ENCODE measurements at places on chromosomes 1 and 21.
A peak's percentile ranks its signal among the peaks of the same experiment; 100 is the strongest.

DNA sequence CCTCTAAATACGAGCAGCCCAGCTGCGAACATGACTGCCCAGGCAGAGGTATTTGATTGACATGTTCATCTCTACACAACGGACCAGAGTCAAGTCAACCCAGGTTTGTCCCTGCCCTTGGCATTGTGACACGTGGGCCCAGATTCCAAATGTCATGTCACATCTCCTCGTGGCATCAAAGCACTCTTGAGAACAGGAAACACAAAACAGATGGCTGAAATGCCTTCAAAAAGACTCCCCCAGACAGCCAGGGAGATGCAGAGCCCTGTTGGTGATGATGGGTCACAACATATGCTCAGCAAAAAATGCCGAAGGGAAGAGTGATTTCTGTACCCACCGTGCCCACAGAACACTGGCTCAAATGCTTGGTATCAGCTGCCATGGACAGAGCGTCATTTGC is 337.8 kb upstream of the DAB1 start:
- no peak overlapping the region for H3K4me3 ChIP-seq
- no peak overlapping the region for H3K27ac ChIP-seq
- H3K27me3 ChIP-seq, result no peaks in the 10 kb centered on the region
- H3K4me1 ChIP-seq, result no peaks in the 10 kb centered on the region
- no peaks in the 10 kb centered on the region for H3K36me3 ChIP-seq

DNA sequence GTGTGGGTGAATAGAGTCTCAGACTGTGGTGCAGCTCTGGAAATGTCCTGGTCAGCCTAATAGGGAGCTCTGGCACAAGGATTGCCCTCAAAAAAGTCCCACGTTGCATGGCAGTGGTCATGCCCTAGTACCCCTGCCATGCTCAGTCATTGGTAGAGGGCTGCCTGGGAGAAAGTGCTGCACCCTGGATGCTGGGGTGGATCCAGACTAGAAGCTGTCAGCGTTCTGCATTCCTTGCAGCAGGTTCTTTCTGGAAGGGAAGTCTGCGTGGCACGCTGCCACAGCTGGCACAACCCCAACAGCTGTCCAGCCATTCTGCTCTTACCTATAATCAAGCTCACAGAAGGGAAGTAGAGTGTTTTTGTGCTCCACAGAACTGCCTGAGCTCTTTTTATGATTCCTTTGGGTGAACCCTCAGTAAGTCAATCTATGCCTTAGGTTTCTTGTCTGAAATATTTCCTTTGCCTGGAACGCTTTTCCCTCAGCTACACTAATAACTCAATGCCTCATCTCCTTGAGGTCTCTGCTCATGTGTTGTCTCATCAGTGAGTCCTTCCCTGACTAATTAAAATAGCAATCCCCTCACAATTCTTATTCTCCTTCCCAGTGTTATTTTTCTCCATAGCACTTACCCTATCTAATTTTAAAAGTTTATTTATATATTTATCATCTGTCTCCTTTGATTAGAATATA is 61.5 kb upstream of the JAK1 start:
- no peaks in the 10 kb centered on the region for H3K27me3 ChIP-seq
- H3K4me3 ChIP-seq, result no peak overlapping the region
- no peak for DNase-seq
- no peak overlapping the region for H3K27ac ChIP-seq
- H3K4me1 ChIP-seq, result peaks cover 8% of the 10 kb centered on the region

- no peak overlapping the region for H3K4me3 ChIP-seq
- peaks cover 84% of the 10 kb centered on the region for H3K36me3 ChIP-seq
- H3K27me3 ChIP-seq, result no peaks in the 10 kb centered on the region
These were observed 122.9 kb upstream of the KRTAP19-8 start for GRCh38 chr21:31161157-31161556.

DNA sequence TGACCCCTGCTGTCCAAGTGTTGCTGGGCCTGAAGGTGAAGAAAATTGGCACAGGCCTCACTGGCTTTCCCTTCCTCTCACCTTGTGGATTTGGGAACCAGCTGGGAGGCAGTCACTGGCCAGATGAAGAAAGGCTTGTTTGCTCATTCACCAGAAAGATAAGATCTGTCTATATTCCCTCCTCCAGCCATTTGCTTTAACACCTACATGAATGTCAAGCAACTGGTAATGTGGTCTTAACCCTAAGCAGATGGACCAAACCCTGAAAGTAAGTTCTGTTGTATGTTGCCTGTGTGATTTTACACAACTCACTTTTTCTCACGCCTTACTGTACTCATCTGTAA is 10.3 kb upstream of the SRRM1 start:
- no peak for DNase-seq
- H3K27me3 ChIP-seq, result peaks cover 10% of the 10 kb centered on the region

DNA sequence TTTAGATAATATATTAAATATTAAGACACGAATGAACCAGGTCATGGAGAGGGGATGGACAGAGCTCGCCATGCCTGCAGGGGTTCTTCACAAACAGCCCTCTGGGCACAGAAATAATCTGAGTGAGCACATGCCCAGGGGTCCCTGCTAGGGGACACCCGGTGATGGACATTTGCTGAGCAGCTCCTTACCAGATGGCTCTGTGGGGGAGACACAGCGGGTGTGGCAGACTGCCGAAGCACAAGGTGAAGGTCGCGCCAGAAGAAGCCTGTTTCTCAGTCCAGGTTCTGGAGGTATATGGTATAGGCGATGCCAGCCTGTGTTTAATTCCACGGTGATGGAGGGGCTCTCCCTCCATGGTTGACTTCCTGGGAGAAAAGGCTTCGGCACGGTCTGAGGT is 9.6 kb downstream of the TRABD2B start:
- no peaks in the 10 kb centered on the region for H3K36me3 ChIP-seq
- H3K27me3 ChIP-seq, result peaks cover 60% of the 10 kb centered on the region
- DNase-seq, result no peak
- peaks cover 6% of the 10 kb centered on the region for H3K4me1 ChIP-seq
- no peak overlapping the region for H3K4me3 ChIP-seq
- H3K27ac ChIP-seq, result no peak overlapping the region

- no peak overlapping the region for H3K27ac ChIP-seq
- H3K27me3 ChIP-seq, result peaks cover 37% of the 10 kb centered on the region
- no peaks in the 10 kb centered on the region for H3K36me3 ChIP-seq
- H3K4me3 ChIP-seq, result no peak overlapping the region
These were observed 4.4 kb downstream of the TGFB2 start for GRCh38 chr1:218349348-218350034.

DNA sequence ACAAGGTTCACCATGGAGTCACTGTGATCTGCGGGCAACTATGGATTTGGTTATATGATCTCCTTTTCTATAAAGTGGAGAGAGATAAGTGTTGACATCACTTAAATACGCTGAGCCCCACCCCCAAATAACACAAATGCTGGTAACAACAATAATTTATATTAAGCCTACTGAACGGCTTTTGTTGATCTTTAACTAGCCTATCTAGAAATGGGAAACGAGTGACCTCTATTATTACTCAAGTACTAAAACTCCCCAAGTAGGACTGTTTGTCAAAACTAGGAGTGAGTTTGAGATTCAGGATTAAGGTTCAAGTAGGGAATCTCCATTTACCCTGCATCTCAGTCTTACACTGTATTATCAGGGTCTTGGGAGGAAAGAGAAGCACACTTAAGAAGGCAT is 52.2 kb downstream of the MAP3K7CL start:
- H3K36me3 ChIP-seq, result no peaks in the 10 kb centered on the region
- peak overlapping the region; percentile 91 for H3K27ac ChIP-seq
- H3K27me3 ChIP-seq, result no peaks in the 10 kb centered on the region
- no peak overlapping the region for H3K4me3 ChIP-seq
- no peak for DNase-seq

- no peaks in the 10 kb centered on the region for H3K4me1 ChIP-seq
- DNase-seq, result no peak
- no peaks in the 10 kb centered on the region for H3K36me3 ChIP-seq
- H3K27ac ChIP-seq, result no peak overlapping the region
- H3K27me3 ChIP-seq, result no peaks in the 10 kb centered on the region
These were observed 714.4 kb upstream of the NCAM2 start for GRCh38 chr21:20283836-20284235.

- no peak overlapping the region for H3K4me3 ChIP-seq
- peaks cover 5% of the 10 kb centered on the region for H3K4me1 ChIP-seq
- H3K27ac ChIP-seq, result no peak overlapping the region
- peaks cover 42% of the 10 kb centered on the region for H3K36me3 ChIP-seq
- no peak for DNase-seq
These were observed 32.7 kb downstream of the BMP8A start for GRCh38 chr1:39524171-39524570.

DNA sequence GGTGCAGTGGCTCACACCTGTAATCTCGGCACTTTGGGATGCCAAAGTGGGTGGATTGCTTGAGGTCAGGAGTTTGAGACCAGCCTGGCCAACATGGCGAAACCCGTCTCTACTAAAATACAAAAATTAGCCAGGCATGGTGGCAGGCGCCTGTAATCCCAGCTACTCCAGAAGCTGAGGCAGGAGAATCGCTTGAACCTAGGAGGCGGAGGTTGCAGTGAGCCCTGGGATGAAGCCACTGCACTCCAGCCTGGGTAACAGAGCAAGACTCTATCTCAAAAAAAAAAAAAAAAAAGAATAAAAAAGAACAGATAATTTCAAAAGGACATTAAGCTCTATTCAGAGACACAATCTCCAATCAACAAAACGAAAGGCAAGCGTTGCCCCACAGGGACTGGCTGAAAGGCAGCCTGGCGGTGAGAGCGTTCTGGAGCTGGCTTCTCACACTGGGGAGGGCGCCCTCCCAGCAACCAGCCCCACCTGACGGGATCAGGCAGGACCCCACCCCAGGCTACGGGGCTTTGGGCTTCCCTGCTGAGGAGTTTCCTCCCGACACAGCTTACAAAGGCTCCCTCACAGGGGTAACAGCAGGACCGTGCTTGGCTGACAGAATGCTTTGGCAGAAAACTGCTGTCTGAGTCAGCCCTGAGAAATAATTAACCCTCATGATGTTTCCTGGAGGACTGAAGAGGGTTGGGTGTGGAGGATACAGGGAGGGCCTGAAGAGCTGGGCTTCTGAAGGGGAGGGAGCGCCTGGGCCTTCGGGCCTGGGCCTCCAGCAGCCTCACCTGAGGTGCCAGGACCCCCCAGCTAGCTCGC is 31.1 kb upstream of the SRP9 start:
- no peaks in the 10 kb centered on the region for H3K27me3 ChIP-seq
- H3K36me3 ChIP-seq, result no peaks in the 10 kb centered on the region
- H3K4me1 ChIP-seq, result no peaks in the 10 kb centered on the region
- H3K4me3 ChIP-seq, result no peak overlapping the region
- no peak overlapping the region for H3K27ac ChIP-seq
- DNase-seq, result no peak

DNA sequence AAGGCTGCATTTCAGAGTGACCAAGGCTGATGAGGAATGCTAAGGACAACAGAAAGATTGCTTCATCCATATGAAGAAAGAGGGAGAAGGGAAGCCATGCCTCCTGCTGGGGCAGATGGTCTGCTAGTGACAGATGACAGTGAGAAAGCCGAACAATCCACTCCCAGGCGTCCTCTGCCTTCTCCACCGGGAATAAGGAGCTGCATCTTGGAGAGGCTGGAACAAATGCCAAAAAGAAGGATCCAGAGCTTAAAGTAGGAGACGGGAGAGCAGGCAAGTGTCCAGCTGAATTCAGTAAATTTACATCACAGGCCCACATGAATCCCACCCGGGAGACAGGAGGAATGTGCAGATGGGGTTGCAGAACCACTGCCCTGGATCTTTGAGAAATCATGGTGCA is 33.4 kb downstream of the DDX20 start:
- no peak overlapping the region for H3K4me3 ChIP-seq
- no peak for DNase-seq
- H3K27me3 ChIP-seq, result peaks cover 24% of the 10 kb centered on the region
- H3K4me1 ChIP-seq, result no peaks in the 10 kb centered on the region
- H3K36me3 ChIP-seq, result no peaks in the 10 kb centered on the region
- no peak overlapping the region for H3K27ac ChIP-seq

DNA sequence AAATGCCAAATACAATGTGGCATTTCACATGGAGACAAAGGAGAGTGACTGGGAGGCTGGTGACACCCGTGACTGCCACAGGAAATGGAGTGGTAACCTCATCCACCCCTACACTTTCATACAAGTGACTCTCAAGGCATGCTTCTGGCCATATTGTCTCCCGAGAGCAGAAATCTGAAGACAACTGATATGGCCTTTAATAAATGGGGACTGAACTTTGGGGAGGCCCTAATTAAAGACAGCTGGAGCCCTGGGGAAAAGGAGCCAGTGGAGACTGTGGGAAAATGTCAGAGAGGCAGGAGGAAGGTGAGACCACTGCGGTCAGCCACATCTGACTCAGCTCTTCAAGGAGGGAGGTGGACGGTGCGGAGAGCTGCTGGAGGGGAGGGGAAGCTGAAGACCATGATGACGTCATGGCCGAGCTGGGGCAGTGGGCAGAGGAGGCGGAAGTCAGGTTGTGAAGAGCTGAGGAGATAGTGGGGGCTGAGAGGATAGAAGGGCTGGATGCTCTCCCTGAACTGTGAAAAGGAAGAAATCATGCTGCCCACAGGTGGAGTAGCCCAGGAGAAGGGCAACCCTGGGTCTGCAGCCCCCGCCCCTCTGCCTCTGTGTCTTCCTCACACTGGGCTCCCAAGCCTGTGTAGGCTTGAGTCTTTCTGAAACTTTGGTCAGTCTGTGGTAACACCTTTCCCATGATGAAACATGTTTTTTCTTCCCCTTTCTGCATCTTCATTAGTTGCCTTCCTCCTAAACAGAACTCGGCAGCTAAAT is 14.0 kb upstream of the NCF2 start:
- no peak overlapping the region for H3K4me3 ChIP-seq
- H3K27me3 ChIP-seq, result peaks cover 9% of the 10 kb centered on the region
- DNase-seq, result no peak

DNA sequence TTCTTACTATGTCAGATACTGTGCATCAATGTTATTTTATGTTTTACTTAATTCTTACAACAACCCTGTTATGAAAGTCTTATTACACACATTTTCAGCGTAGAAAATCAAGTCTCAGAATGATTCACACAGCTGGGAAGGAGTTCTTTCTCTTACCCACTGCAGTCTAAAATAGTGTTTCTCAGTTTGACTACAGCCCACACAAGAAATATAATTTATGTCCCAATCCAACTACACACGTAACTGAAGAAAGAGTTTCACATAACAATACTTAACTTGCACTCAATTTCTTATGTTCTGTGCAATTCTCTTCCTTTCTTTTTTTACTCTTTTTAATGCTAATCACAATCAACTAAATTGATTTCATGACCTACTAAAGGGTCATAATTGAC is 252.8 kb upstream of the ADGRL2 start:
- H3K36me3 ChIP-seq, result no peaks in the 10 kb centered on the region
- no peak overlapping the region for H3K4me3 ChIP-seq
- no peak for DNase-seq
- no peaks in the 10 kb centered on the region for H3K27me3 ChIP-seq
- no peak overlapping the region for H3K27ac ChIP-seq
- no peaks in the 10 kb centered on the region for H3K4me1 ChIP-seq

DNA sequence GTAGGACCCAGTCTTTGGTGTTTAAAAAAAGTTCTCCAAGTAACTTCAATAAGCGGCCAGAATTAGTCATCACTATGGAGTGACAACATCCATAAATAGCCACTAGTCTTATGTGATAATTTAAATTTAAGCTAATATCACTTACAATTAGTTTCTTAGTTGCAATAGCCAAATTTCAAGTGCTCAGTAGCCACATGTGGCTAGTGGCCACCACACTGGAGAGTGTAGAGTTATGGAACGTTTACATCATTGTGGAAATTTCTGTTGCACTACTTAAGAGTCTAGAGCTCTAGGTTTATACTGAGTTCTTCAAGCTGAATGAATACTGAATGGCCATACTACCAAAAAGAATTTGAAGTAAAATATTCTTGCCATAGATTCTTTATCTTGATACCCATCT is 121.1 kb downstream of the RUNX1 start:
- peaks cover 30% of the 10 kb centered on the region for H3K36me3 ChIP-seq
- no peak for DNase-seq
- no peak overlapping the region for H3K27ac ChIP-seq
- no peaks in the 10 kb centered on the region for H3K27me3 ChIP-seq
- peaks cover 80% of the 10 kb centered on the region for H3K4me1 ChIP-seq
- H3K4me3 ChIP-seq, result no peak overlapping the region
